Hematopoietic multipotent progenitor cell (in vitro differentiated cells): ENCODE measurements at places on chromosomes 12 and 14. TPM values are rescaled to one million over a fixed set of nuclear protein-coding genes. Genes with fewer than 3 reads are reported as not detected.

- DNase-seq, result no peak
Observed at GRCh38 chr14:32258336-32258993, 55.4 kb upstream of the RNU6-8 start.

- DNase-seq, result no peak
Observed at GRCh38 chr12:97756066-97756666, 293.6 kb downstream of the RMST start.

DNA sequence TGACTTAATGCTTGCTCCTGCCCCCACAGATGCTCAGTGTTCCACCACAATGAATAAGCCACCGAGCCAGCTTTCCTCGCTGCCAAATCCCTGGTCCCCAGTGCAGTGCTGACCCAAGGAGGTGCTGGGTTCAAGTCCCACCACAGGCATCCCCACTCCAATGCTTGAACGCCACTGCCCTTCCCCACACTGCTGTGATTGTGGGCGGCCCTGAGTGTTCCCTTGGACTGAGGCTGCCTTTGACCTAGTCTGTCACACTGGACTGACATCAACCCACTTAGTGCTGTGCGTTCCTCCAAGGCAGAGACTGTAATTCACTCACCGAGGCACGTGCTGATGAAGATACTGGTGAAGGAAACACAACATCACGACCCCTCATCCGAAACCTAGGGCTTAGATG is 83.4 kb upstream of the TMCC3 start:
- DNase-seq, result no peak

DNA sequence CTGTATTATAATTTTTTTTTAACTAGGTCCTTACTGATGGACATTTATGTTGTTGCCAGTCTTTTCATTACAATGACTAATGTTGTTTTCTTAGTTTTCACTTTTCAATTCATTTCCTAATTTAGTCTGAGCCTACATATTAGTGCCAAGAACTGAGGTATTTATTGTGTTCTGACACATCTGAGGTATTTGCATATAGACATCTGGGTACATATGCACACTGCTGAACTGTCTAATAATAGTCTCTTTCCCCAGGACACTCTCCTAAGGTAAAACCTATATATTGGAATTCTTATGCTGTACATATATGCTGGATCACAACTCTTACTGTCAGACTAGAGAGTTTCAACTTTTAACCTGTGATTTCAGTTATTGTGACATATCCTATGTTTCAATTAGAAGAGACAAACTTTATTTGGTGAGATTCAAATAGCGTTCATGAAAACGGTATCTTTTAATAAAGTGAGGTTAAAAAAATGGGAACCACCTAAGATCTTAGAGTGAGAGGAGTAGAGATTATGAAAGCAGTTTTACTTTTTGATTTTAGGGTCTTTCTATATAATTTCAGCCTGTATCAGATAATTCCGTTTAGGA is 263.2 kb downstream of the RAD51B start:
- no peak for DNase-seq

- DNase-seq, result no peak
Observed at GRCh38 chr12:107096571-107096970, 3.2 kb upstream of the CRY1 start.

DNA sequence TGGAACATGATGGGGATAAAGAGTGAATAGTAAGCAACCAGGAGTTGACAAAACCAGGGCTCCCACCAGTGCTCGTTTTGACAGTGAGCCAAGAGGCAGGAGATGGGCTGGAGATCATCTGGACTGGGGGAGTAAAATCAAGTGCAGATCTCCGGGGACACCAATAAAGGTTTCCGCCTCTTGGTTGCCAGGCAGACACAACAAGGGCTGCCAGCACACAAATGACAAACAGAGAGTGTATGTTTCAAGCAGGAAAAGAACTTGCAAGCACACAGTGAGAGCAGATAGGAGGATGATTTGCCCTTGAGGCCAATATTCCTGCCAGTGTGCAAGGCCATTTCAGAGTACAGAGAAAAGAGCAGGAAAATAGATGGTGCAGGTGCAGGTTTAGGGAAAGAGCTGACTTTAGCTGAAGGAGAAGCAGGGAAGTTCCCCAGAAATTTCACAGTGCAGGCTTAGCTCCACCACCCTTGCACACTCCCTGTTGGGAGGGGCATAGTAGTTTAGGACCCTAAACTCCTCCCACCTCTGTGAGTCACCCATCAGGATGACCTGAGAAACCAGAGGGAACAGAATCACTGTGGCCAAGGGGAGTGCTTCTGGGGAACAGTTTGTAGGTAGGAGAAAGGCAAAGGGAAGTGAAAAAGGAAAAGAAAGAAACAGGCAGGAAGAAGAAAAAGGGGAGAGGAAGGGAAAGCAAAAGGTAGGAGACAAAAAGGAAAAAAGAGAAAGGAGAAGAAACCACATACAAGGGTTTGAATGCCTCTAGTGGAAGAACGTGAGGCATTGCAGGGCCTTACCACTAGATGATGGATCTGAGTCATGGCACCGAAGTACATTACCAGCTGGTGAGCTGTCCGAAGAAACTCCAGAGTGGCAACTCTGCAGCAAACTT is 404.4 kb downstream of the SLC6A15 start:
- DNase-seq, result no peak

DNA sequence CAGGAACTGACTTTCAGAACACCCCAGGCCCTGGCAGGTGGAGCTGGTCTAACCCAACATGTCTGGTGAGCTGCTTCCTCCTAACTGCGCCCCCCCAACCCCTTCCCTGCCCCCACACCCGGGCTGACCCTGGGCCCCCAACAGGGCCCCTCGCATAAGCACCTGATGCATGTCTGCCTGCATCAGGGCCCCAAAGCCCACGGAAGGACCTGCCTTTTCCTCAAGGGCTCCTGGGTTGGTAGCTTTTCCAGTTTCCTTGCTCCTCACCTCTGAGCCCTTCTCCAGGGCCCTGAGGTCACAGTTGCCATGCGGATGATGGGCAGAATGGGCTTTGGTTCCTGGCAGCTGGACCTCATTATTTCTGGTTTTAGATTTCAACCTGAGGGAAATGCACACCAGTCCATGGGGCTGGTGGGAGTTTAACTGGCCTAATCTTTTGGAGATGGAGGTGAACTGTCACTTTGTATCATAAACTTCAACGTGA is 18.5 kb downstream of the TESC start:
- no peak for DNase-seq

- no peak for DNase-seq
Observed at GRCh38 chr14:30988509-30988908, 36.9 kb upstream of the AP4S1 start.

- no peak for DNase-seq
Observed at GRCh38 chr12:103105971-103106597, 148.6 kb downstream of the ASCL1 start.

DNA sequence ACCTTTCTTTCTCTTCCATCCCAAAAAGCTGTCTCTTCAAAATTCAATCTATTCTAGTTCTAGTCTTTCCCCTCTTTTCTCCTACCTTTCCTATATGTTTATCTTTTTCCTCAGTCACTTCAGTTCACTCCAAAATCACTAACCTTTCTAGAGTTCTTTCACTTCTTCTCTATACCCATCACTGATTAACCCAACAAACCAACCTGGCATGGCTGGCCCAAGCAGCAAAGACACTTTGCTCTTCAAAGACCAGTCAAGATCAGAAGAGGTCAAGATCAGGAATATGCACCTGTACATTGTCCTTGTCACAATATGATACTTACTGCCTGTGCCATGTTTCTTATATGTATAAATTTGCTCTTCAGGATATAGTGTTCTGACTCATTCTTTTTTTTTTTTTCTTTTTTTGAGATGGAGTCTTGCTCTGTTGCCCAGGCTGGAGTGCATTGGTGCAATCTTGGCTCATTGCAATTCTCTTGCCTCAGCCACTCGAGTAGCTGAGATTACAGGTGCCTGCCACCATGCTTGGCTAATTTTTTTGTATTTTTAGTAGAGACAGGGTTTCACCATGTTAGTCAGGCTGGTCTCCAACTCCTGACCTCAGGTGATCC is 112.9 kb downstream of the C12orf42 start:
- DNase-seq, result no peak

GRCh38 chr14:91464615-91465205 is 45.4 kb downstream of the PPP4R3A start:
- no peak for DNase-seq

- DNase-seq, result no peak
Observed at GRCh38 chr12:2355604-2356003, 302.8 kb downstream of the CACNA1C start.

DNA sequence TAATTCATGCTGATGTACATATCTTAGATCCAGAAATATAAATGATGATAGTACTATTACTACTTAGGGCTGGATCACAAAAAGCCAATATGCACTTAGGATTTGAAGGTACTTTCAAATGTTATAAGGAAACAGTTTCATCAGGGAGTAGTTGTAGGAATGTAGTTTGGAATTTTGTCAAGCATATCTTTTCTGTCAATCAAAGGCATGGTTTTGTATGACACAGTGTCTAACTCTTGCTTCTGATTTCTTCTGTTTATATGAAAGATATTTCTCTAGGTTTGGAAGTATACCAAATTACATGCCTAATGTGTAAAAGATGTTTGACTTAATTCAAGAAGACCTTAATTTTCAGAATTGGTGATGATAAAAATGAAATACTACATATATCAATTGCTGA is 135.7 kb downstream of the RAD51B start:
- no peak for DNase-seq

- no peak for DNase-seq
Observed at GRCh38 chr14:104322531-104323366, 184.4 kb downstream of the KIF26A start.

GRCh38 chr12:81089412-81089811 is 11.5 kb downstream of the ACSS3 start:
- DNase-seq, result no peak

DNA sequence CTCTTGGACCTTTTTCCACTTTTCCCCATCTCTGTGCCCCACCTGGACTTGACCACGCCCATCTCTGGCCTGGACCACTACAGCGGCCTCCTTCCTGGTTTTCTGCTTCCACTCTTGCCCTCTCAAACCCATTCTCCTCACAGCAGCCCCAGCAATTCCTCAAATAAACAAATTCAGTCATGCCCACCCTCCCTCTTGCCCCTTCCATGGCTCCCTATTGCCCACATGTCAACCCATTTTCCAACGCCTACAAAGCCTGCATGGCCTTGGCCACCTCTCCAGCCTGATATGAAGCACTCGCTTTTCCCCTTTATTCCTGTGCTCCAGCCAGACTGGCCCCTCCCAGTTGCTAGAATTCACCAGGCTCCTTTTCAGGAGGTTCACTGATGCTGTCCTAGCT is 5.9 kb upstream of the OTUB2 start:
- DNase-seq, result no peak

GRCh38 chr12:51238037-51238509 is 553 bp upstream of the DAZAP2 start:
- no peak for DNase-seq

DNA sequence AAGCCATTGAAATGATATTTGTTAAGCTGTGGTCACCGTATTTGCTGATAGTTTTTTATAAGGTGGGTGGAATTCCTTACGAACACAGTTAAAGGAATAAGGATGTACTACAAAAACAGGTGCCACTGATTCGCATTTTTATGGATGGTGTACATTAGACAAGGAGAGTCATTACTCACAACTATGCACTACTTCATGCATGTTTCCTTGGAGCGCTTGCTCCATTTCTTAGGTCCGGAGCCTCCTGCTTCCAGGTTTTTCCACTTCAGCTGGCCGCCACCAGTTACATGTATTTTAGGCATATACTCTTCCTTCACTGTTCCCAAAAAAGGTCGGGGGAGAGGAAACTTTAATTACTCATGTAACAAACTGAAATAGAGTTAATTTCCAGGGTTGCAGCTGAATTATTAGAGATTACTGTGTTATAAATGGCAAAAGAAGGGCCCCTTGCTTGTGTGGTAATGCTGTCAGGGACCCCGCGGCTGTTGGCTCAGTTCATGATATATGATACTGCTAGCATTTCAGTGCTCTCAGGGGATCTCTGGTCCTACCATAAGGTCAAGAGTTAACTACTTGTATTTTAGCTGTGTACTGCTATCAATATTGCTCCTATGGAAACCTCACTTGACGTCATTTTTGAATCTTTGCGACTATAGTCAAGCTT is 454.7 kb downstream of the NPAS3 start:
- no peak for DNase-seq

- no peak for DNase-seq
Observed at GRCh38 chr14:94540031-94540794, 21.0 kb upstream of the SERPINA4 start.

DNA sequence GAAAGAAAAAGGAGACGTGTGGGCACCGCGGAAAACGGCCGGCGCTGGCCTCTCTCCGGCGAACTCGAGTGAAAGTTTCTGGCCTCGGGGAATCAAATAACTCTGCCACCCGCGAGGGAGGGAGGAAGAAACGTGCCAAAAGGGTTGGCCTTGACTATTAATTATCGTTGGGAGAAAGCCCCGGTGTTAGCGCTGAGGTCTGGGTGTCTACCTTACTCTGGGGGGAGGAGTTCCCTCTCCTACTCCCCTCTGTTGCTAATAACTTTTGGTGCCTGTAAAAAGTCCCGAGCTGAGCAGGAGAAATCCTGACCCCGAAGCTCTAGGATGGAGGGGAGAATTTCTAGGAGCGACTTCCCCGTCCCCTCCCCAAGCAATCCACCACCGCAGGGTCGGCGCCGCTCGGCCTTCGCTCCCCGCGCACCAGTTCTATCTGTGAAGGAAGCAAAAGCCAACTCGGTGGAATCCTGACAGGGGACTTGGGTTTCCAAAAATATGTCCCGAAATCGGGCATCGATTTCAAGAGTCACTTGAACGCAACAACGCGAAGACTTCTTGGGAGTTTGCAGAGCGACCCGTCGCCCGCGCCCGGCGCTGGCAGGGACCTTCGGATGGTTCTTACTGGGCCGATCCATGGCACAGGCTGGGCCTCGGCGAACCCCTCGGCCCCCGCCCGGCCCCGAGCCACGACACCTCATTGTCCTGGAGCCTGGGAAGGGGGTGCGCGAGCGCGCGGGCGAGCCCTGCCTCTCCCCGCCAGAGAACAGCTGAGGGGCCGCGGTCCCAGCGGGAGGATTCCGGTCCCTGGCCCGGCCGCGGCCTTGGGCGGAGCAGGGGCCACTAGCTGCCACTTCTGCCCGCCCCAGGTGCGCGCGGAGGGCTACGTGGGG is 1.7 kb downstream of the OTX2 start:
- no peak for DNase-seq

DNA sequence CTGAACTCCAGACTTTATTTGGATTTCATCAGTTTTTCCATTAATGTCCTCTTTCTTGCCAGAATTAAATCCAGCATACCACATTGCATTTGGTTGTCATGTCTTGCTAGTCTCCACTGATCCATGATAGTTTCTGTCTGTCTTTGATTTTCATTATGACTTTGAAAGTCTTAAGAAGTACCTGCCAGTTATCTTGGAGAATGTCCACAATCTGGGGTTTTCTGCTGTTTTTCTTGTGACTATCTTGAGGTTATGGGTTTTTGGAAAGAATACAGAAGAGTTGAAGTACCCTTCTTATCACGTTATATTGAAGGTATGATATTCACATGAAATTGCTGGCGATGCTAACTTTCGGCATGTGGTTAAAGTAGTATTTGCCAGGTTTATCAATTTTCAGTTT is 282.3 kb upstream of the PRICKLE1 start:
- no peak for DNase-seq

GRCh38 chr14:28776482-28777266 is 10.1 kb downstream of the FOXG1 start:
- no peak for DNase-seq

ABCC9 gene
- total RNA-seq, result under 0.01 TPM

PDZRN4 gene
- 2.4 TPM for total RNA-seq

NTS gene
- not detected for total RNA-seq

RAD9B gene
- 0.54 TPM for total RNA-seq

ZFHX2 gene
- 0.81 TPM for total RNA-seq

PLA2G1B gene
- total RNA-seq, result 1.3 TPM

SERPINA10 gene
- total RNA-seq, result not detected

ZBTB42 gene
- 11.8 TPM for total RNA-seq

OTUB2 gene
- 0.54 TPM for total RNA-seq

KLRC4 gene
- not detected for total RNA-seq

DHH gene
- total RNA-seq, result 0.81 TPM
